ENCODE measurements at places on chromosomes 11 and 22.

GRCh38 chr11:30758946-30759504 lies 172.9 kb upstream of the MPPED2 start:
- no peak for DNase-seq

GRCh38 chr22:33240888-33241475 lies 182.8 kb upstream of the SYN3 start:
- no peak for DNase-seq

GRCh38 chr11:13210424-13210823 lies 67.2 kb upstream of the BMAL1 start:
- peak; percentile 72 for DNase-seq

- DNase-seq: no peak
Measured at GRCh38 chr22:19961201-19961580, 19.6 kb upstream of the TXNRD2 start.

GRCh38 chr11:60164550-60165075 lies 18.3 kb downstream of the MS4A6A start:
- DNase-seq: no peak

DNA sequence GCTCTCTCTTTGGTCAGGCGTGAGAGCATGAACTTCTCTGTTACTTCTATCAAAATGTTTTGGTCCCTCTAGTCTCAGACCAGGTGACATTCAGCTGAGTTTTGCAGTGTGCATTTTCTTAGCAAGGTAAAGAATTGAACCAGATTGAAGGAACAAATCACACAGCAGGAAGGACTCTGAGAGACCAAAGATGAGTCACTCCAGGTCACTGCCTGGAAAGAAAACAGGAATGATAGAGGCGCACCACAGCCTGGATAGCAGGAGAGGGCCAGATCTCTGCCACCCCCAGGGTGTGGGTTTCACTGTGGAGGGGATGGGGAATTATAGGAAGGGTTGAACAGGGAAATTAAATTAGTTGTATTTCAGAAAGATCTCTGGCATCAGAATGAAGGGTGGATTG lies 788.3 kb downstream of the NTM start:
- peak; percentile 17 for DNase-seq

DNA sequence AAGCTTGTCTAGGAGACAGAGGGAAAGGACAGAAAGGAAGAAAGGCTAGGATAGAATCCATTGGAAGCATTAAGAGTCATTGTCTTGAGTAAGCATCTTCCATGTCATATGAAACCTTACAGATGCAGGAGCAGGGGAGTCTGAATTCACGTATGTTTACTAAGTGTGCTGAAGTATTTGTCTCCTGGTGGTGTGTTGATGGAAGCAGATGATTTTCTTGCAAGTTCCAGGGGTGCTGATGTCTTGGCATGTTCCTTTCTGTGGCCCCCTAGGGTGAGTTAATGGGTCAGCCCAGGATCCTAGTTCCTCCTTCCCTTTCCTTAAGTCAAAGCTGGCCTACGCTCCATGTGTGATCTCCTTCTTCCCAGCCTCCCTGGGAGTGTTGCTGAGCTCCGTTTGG lies 110.2 kb downstream of the TEAD1 start:
- DNase-seq: peak; percentile 71

DNA sequence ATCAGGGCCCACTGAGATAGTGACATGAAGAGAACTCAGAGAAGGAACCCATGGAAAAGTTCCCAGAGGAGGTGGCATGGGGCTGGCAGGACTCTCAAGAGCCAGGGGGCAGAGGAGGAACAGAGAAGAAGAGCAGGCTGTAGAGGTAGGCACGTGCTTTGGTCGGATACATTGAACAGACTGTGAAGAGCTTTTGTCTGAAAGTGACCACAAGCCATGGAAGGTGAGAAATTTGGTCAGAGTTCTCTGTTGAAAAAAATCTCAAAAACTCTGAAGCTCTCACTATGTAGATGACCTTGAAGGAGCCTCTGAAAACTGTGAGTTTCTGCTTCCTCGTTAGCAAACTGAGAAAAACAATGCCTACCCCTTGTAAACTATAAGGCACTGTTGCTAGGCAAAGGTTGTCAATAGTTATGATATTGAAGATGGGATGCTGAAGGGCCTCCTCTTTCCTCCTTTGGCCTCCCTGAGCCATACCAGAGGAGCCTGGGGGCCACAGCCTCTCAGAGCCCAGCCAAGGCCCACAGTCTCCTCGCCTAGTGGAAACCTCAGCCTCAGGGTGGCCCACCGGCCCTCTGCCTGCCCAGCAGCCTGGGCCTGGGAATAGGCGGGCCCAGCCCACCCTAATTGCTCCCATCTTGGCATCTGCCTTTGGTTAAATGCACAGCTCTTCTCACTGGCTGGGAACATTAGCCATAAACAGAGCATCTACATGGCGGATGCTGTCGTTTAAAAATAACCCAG lies 415.7 kb downstream of the SOX6 start:
- DNase-seq: no peak

DNA sequence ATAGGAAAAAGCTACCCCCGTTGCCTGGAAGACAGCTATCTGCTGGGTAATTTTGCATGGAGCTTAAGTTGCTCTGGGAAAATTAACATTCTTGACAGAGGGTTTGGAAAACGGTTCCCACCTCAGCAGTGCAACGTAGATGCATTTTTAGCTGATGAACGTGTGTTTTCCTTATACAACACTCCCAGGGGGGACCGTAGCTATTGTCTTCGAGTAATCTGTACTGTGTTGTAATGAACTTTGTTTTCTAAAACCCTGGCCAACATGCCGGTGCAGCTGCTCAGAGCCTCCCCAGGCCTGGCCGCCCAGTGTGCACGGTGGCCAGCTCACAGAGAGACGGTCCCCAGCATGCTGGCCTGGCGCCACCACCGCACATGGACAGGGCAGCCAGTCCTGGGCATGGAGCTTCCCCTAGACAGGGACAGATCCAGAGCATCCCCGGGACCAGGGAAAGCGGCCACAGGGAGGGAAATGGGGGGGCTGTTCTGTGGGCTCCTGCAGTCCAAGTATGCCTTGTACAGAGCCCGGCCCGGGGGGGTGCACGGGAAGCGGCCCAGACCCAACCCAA lies 2.2 kb downstream of the TNNT3 start:
- peak; percentile 41 for DNase-seq

DNA sequence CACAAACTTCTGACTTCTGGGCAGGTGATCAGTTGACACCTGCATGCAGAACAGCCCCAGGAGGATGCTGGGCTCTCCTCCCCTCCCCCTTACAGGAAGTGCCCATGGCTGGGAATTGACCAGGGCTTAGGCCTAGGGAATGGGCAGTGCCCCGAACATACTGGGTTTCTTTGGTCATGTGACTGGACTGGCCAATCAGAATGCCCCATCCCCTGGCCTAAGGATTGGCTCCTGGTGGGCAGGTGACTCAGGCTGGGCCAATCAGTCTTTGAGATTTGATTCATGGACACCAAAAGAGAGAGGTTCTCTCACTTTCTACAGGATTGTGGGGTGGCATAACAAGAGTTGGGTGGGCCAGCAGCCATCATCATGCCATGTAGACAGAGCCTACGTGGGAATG lies 37.1 kb downstream of the MCM5 start:
- DNase-seq: no peak

DNA sequence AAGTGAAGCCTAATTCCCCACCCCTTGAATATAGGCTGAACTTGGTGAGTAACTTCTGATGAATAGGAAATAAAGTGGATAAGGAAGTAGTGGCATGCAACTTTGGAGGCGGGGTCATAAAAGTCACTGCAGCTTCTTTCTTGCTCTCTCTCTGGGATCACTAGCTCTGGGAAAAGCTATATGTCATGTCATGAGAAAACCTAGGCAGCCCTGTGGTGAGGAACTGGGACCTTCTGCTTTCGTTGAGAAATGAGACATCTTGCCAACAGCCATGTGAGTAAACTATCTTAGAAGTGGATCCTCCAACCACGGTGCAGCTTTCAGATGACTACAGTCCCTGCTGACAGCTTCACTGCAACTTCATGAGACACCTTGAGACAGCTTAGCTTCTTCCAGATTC lies 15.7 kb downstream of the ZNF214 start:
- peak; percentile 98 for DNase-seq

DNA sequence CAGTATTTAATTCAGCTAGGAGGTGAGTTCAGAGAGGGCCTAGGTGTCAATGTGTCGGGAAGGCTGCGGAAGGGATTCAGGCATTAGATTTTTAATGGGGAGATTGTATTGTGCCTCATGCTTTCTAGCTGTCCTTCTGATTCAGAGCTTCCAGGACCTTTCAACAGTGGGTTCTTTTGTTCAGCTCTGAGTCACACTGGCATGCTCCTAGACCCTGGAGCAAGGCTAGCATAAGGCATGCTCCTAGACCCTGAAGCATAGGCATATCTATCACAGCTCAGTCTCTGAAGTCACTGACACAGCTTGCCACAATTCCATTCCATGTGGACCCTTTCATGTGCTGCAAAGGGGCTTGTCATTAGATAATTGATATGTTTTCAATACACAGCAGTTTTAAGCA lies 396.9 kb downstream of the RAB38 start:
- peak; percentile 21 for DNase-seq

- no peak for DNase-seq
Measured at GRCh38 chr11:116928845-116929244, 91.4 kb upstream of the APOA1 start.

- DNase-seq: peak; percentile 63
Measured at GRCh38 chr11:126282736-126283591, at the start of gene TIRAP. Gene TIRAP (plus strand): TSS chr11:126283093. CDS start chr11:126290895, 7,802 bp downstream.

- DNase-seq: no peak
Measured at GRCh38 chr11:19740586-19740985, 27.9 kb downstream of the NAV2 start.

GRCh38 chr11:50098186-50098725 lies 65.6 kb downstream of the OR4C45 start:
- no peak for DNase-seq

- DNase-seq: no peak
Measured at GRCh38 chr11:133029107-133029506, 503.2 kb downstream of the OPCML start.

GRCh38 chr11:72102631-72102945 lies 509 bp downstream of the LAMTOR1 start:
- no peak for DNase-seq

Measured in foreskin fibroblast (primary cell).